ENCODE measurements at places on chromosomes 1 and 21.
A peak's percentile ranks its signal among the peaks of the same experiment; 100 is the strongest.

DNA sequence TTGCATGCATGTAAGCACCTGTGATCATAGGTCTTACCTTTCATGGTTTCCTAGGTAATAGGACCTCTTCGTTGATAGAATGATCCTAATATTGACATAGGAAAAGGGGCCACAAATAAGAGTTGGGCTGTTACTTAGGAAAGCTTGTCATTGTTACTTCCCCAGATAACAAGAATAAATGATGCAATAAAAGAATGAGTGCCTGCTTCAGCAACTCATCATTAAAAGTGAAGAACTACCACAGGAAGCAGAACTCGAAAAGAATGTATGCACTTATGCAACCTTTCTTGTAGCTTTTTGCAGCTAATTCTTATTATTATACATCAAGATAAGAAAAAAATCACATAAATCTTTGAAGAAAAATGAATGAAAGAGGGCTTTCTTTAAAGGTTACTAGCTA lies 548.6 kb downstream of the LTN1 start:
- peak; percentile 72 for DNase-seq

GRCh38 chr1:30842697-30843354 lies 65.7 kb downstream of the SDC3 start:
- no peak for DNase-seq

DNA sequence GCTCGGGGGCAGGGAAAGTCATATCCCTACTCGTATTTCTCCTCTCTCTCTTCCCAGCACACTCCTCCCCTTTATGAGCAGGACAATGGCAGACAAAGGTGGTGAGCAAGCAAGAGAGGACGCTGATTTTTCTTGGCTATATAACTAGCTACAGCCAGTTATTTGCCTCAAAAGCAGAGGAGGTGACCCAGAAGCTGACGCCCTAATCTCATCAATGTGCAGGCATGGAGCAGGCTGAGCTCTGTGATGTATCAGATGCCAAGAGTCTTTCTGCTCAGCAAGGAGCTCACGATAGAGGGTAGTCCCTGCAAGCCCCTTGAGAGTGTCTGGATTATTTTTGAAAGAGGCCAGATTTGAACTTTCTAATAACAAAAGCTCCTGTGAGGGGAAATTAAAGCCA lies 75.5 kb downstream of the ASTN1 start:
- DNase-seq, result no peak

GRCh38 chr21:31716106-31716505 lies 15.8 kb downstream of the SCAF4 start:
- DNase-seq, result no peak

DNA sequence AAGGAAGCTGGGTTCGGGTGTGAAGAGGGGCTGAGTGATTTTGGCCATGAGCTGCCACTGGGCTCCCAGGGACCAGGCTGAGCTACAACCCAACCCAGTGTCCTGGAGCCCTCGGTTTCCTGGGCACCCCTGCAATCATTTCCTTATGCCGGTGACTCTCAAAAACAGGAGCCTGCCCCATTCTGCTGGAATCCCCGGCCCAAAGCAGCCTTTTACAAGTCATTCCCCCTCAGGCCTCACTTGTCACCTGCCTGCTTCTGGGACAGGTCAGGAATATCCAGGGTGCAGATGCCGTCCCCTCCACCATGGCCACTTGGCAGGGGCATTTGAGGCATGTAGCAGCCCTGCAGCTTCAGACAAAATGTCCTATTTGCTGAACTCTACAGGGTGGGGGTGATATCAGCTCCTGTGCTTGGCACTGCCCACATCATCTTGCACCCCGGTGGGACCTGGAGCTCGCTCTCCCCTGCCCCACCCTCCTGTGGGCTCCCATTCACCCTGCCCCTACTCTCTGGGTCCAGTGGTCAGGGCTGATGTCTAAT lies 30.0 kb downstream of the CDK18 start:
- no peak for DNase-seq

DNA sequence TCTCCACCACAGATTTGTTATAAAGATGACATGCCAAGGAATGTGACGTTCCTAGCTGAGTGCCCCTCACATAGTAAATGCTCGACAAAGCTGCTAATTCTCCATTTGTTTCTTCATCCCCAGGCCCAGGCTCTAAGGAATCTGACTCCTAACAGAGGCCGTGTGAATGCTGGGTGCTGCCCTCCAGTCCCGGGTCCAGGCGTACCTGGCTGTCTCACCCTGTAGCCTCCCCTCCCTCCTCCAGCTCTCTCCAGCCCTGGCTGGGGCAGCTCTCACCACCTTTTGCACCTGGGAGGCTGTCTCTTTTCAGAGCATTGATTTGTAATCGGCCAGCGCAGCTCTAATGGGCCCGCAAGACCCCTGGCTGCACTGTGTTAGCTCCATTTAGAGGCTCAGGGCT lies 11.2 kb upstream of the KLHDC7A start:
- no peak for DNase-seq

DNA sequence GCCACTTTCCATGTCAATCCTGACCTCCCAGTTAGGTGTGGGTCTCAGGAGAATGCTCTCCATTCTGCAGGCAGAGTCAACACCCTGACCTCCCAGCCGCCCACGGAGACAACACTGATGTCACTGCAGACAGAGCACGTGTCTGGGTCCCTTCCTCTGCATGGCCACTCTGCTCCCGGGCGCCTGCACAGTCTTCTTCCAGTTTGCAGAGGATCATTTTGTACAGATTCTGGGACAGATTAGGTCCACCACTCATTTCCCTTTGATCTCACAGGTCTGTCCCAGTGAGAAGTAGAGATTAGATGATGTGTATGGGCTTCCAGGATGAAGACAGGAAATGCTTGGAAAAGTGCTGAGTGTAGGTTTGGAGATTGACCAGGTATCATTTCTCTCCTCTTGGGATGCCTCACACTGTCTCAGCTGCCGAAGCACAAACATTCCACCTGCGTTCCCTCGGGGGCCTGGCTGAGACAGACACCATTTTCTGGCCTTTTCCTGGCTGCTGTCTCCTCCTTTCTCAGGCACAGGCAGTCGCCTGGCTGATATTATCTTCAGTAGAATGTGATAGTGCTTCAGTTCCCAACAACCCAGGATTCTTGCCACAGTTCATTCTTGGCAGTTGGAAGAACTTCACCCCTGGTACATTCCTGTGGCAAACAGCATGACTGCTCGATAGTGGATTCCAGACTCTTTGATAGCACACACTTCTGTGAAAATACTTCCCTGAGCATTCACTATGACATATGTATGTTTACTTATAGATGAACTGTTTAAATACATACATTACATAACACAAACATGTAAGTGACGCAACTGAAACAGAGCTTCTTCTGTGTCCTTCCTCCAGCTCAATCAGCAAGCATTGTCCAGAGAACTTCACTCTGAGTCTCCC lies 7.9 kb downstream of the MYBPHL start:
- peak; percentile 96 for DNase-seq

- peak; percentile 95 for DNase-seq
Observed at GRCh38 chr1:78492386-78492950, 1.7 kb downstream of the PTGFR start.

DNA sequence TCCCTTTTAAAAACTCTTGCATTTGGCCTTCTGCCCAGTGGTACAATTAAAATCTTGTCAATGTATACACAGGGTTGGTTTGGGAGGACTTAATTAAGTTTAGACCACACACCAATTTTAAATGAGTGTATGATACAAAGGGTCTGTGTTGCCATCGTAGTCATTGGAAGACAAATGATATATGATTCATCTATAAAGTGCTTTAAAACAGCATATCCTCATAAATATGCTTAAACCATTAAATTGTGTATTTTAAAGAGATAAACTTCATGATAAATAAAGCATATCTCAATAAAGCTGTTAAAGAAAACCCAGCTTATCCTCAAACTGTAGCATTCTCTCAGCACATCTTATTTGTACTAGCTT lies 69.5 kb downstream of the LUZP1 start:
- no peak for DNase-seq

GRCh38 chr1:1207571-1207892 lies 1.1 kb upstream of the TNFRSF18 start:
- no peak for DNase-seq

DNA sequence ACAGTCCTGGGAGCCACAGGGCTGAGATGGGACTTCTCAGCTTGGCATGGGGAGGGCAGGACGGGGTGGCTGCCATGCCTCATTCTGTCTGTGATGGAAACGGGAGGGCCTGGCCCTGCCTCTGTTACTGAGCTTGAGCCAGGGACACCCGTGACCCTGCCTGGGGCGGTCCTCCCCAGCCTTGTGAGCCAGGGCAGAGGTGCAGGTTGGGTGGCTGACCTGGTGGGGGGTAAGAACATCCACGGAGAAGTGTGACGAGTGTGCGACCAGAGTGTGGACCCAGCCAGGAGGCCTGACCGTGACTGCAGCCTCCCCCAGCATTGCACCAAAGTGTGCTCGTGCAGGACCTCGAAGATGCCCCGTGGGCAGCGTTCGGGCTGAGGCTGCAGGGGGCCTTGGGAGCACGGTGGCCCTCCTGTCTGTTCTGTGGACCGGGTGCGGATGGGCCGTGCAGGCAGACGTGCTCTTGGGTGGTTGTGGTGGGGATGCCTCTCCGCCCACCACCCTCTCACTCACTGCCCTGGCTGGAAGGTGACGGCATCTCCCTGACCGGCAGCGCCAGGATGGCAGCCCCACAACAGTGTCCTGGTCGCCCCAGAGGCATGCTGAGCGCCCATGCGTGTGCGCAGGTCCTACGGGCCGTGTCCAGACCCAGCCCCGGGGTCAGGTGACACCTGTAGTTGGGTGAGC lies 45.4 kb downstream of the SKI start:
- DNase-seq, result no peak

- no peak for DNase-seq
Observed at GRCh38 chr21:38915546-38915945, 109.8 kb downstream of the ETS2 start.

- peak; percentile 21 for DNase-seq
Observed at GRCh38 chr1:112196731-112197130, 199.3 kb upstream of the CTTNBP2NL start.

GRCh38 chr21:34930971-34931370 lies 118.1 kb downstream of the RUNX1 start:
- DNase-seq, result peak; percentile 48

- DNase-seq, result peak; percentile 81
Observed at GRCh38 chr21:45655124-45655523, 11.6 kb downstream of the PCBP3 start.
